GM12891 (cell line): ENCODE measurements at places on chromosomes 6 and 20.

GRCh38 chr20:36777576-36777975, 4.0 kb upstream of the DSN1 start:
- no peak for DNase-seq

GRCh38 chr6:145539831-145540230, 195.5 kb downstream of the EPM2A start:
- DNase-seq, result no peak

- DNase-seq, result no peak
Observed at GRCh38 chr6:11304946-11305345, 72.5 kb upstream of the NEDD9 start.

DNA sequence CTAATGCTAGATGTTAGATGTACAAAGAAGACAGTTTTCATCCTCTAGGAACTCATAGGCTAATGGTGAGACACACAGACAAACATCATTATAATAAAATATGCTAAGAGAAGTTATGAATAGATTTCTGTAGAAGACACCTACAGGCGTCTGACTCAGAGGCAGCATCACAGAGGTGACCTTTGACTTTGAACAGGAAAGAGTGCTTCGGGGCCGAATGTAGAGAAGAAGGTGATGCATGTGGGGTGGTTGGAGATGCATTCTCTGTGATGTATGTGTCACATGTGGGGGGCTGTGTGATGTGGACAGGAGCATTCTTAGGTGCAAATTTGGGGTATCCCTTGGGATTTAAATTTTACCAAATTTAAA, 6.8 kb downstream of the GUCA1A start:
- no peak for DNase-seq

- no peak for DNase-seq
Observed at GRCh38 chr20:33076662-33077372, 2.6 kb upstream of the BPIFB4 start.

DNA sequence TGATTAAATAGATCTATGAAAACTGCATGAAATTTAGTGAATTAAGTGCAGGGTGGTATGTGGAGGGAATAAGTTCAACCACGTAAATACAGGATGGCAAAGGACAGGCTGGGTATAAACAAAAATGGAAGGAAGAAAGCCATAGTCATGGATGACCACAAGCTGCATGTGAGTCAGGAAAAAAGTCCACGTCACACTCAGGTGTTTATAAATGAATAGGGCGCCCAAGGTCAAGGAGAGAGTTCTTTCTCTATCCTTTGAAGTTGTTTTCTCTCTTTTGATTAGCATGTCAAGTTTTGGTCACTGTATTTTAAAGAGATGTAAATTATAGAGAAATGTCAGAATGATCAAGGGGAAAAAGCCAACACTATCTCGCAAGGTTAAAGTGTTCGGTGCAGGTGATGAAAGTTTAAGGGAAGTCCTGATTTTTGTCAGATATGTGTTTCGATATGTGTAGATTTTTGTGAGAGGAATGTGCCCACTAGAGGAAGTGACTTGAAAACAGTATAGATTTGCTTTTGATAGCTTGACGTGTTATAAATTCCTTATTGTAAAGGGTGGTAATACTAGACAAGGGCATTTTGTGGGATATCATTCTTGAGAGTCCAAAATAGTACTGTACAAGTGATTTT, 58.7 kb downstream of the MAP3K4 start:
- DNase-seq, result no peak

- DNase-seq, result no peak
Observed at GRCh38 chr6:4084444-4085331, 5.8 kb upstream of the FAM217A start.

DNA sequence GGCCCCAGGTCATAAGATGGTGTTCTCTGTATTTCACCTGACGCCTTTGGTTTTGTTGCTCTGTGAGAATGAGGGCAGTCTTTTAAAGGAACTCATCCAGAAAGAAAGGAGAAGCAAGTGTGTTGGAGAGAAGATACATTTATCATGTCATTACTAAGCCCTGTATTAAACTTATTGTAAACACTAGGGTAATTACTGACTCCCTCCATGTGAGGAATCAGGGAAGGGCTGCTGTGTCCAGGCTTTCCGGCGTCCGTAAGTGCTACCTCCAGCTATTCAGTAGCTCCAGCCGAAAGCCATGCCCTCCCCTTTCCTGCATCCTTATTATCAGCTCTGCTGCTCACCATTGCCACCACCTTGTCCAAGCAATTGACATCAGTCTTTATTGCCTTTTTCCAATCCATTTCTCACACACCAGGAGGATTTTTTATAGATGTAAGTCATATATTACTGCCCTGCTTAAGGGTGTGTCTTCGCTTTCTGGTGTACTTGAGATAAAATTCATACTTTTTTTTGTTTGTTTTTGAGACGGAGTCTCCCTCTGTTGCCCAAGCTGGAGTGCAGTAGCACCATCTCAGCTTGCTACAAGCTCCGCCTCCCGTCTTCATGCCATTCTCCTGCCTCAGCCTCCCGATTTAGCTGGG, 94.7 kb downstream of the RPP40 start:
- DNase-seq, result no peak

- DNase-seq, result no peak
Observed at GRCh38 chr6:119122336-119122735, 43.9 kb upstream of the FAM184A start.

GRCh38 chr20:59398537-59399205, 98.3 kb downstream of the EDN3 start:
- no peak for DNase-seq

GRCh38 chr6:43269273-43270007, 26.2 kb downstream of the TTBK1 start:
- DNase-seq, result no peak

DNA sequence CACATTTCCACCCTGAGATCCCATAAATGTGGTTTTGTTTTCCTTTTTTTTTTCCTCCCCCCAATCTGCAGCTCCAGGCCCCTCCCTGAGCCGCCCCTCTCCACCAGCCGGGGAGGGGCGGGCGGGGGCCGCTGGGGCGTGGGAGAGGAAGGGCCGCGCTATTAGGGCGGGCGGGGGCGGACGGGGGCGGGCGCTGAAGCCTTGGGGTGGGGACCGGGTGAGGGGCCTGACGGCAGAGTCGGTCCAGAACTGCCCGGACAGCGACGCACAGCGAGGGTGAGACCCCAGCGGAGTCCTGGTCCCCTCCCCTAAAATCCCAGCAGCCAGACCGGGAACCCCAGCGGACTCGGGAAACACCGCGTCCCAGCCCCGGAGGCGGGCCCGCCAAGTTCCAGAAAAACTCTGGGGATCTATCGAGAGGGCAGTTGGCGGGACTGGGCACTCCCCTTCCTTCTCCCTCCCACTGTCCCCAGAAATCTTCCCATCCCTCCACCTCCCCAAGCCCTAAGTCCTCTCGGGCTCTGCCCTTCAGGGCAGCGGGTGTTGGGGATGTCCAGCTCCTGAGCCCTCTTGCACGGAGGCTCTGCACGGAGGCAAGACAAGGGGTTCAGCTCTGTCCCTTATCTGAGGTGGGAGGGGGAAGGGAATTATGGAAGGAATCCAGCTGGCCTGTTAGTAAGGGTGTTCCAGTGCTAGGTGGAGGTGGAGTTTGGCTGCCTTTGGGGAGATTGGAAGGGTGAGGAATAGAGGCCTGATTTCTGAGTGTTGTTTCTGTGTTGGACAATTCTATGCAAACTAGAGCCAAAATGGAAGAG, at the start of gene PRICKLE4:
Gene PRICKLE4 (plus strand): TSS at position 232 of the 815 bp plus-strand sequence. CDS start 2,692 bp downstream, outside the sequence.
- no peak for DNase-seq

GRCh38 chr20:61295249-61295648, 43.2 kb downstream of the CDH4 start:
- DNase-seq, result no peak

GRCh38 chr6:98014442-98015201, 731.6 kb upstream of the MMS22L start:
- DNase-seq, result no peak

DNA sequence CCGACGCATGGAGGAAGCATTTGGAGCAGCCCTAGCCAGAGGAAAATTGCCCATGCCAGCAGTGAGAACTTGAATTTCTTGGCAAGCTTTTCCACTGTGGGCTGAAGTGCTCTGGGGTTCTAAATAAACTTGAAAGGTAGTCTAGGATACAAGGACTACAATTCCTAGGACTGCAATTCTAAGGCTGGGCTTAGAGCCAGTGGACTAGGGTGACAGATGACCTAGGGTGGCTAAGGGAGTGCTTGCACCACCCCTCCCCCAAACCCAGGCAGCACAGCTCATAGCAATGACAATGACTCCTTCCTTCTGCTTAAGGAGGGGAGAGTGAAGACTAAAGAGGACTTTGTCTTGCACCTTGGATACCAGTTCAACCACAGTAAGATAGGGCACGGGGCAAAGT, 122.3 kb downstream of the THBS2 start:
- no peak for DNase-seq

GRCh38 chr6:37514321-37514771, 14.7 kb upstream of the CCDC167 start:
- DNase-seq, result no peak

DNA sequence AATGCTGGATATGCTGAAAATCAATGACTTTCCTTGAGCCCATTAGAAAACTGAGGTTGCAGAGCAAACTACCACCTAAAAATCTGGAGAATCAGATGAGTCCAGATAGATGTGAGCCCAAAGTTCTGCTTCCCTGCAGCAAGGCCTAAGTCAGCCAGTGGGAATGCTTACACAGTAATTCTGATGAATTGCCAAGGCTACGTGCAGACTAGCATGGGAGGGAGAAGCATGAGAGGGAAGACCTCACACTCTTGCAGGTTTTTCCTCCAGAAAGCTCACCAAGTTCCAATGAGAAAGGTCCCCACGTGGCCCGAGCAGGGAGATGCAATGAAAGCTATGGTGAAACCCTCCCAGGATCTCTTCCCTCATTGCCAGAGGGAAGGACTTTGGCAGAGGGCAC, 104.8 kb upstream of the SIRPA start:
- no peak for DNase-seq

DNA sequence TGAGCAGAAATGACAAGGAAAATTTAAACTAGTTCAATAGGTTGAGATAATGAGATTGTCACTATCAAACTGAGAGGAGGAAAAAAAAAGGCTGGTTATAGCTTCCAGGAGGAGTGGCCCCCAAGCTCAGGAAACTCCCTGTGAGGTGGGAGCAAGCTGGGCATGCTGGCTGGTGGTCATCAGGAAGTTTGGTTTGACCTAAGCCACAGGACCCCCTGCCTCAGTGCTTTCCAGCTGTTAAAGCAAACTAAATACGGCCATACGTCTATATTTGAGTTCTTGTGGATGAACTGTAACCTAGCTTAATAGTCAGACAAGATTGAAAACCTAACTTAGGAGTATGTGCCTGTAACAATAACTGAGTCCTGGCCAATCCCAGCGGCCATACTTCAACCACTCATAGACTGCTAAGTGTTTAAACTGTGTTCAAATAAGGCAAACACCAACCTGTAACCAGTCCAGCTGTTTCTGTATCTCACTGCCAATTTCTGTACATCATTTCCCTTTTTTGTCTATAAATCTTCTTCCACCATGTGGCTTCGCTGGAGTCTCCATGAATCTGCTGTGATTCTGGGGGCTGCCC, 24.6 kb upstream of the ZBTB24 start:
- no peak for DNase-seq

DNA sequence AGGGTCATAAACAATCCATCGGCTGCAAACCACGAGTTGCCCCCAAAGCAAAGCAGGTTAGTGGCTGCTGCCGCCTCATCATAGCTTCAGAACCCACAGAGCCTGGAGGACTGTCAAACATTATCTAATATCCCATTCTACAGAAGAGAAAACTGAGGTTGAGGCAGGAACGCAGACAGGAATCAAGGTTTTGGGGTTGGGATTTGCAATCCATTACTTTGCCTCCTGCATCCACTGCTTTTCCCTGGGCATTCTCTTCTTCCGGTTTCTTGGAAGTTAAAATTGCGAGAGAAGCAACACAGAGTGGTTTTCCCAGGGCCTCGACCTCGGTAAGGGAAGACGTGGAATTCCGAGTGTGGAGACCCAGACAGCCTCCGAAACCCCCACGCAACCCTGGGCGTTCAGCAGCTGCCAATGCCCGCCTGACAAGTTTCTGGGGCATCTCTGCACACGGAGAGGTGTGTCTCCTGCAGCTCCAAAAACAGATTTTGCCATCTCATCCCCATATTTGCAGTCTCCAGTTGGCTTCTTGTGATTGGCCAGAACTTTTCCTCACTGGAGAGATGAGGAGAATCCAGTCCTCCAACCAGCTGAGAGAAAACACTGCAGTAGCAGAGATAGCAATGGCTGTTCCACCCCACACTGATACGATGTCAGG, 45.5 kb upstream of the SNAP25 start:
- no peak for DNase-seq

- no peak for DNase-seq
Observed at GRCh38 chr6:7215798-7216231, 97.2 kb downstream of the SSR1 start.

DNA sequence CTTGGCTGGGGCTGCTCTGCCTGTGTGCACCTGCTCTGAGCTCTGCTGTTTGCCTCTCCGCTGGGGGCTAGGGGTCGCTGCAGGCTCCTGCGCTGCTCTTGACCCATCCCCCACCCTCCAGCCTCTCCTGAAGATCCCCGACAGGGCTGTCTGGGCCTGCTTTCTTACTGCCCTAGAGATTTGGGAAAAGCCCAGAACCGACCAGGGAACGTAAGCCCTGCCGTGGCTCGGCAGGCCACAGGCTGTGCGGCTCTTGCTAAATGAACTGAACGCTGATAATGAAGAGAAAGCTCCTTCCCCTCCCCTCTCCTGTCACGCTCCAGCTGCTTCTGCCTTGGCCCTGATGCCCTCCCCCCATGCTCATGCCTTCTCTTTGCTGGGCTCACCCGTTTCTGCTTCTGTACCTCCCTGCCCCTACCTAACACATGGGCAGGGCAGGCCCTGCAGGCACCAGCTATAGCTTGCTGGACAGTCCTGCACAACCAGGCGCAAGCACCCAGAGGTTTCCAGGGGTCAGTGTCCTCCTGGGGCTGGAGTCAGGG, 32.0 kb upstream of the PCMTD2 start:
- no peak for DNase-seq

GRCh38 chr6:142863981-142864380, 81.0 kb downstream of the HIVEP2 start:
- DNase-seq, result no peak

DNA sequence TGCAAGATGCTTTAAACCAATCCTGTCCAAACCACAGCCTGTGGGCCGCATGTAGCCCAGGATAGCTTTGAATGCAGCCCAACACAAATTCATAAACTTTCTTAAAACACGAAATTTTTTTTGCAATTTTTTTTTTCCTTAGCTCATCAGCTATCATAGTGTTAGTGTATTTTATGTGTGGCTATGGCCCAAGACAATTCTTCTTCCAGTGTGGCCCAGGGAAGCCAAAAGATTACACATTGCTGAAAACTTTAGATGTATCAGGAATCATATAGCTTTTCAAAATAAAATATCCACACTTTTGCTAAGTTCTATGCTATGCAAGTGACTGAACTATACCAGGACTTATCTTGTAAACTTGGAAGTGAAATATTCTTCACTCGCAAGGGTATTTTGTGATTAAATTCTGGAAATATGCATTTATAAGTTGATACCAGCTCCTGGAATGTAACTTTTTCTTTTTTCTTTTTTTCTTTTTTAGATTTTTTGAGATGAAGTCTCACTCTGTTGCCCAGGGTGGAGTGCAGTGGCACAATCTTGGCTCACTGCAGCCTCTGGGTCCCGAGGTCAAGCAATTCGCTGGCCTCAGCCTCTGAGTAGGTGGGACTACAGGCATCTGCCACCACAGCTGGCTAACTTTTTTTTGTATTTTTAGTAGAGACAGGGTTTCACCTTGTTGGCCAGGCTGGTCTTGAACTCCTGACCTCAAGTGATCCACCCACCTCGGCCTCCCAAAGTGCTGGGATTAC, 49.8 kb downstream of the MTHFD1L start:
- no peak for DNase-seq

GRCh38 chr20:478949-479429, 16.7 kb upstream of the TBC1D20 start:
- DNase-seq, result peak; percentile 25

- DNase-seq, result no peak
Observed at GRCh38 chr6:116666869-116667268, 1.7 kb downstream of the ZUP1 start.
